Stimulated activated CD4-positive, alpha-beta T cell treated with anti-CD3 and anti-CD28 coated beads, Interleukin-2, amount 100 ng/mL, for 4 hours (primary cell): ENCODE measurements at places on chromosomes 4 and X.

DNA sequence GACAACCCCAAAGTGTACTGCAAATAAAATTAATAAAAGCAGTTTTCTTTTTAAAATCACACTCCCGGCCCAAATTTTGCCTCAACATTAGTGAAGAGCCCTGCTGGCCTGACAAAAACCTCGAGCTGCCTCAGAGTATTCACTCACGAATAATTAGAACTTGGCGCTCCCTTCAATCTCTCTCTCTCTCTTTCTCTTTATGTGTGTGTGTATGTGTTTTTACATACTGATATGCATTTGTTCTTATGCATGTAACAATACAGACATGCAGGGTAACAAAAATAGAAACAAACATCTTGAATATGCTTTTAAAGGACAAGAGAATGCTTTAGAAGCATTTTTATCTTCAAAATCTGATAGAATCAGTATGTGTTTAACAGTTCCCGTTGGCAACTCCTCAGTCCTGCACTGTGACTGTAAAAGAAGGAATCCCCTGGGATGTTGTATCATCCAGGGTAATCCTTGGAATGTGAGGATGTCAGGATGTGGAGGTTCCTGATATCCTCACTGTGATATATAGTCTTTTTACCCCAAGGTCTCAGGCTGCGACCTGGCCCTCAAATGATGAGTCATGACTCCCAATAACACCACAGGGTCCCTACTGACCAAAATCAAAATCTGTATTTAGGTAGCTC, 53.0 kb downstream of the PTCHD1 start:
- DNase-seq: no peak

DNA sequence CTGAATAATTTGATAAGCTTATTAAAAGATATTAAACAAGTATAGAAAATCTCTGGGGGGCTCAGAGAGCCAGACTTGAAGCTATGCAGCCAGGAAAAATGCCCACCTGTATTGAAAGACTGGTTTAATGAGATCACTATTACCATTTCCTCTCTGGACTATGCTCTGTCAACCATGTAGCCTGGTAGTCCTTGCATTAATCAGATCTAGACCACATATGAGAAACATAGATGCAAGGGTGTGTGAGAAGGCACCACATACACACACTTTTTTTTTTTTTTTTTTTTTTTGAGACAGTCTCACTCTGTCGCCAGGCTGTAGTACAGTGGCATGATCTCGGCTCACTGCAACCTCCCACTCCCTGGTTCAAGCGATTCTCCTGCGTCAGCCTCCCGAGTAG, 75.9 kb upstream of the ATP8A1 start:
- DNase-seq: no peak

DNA sequence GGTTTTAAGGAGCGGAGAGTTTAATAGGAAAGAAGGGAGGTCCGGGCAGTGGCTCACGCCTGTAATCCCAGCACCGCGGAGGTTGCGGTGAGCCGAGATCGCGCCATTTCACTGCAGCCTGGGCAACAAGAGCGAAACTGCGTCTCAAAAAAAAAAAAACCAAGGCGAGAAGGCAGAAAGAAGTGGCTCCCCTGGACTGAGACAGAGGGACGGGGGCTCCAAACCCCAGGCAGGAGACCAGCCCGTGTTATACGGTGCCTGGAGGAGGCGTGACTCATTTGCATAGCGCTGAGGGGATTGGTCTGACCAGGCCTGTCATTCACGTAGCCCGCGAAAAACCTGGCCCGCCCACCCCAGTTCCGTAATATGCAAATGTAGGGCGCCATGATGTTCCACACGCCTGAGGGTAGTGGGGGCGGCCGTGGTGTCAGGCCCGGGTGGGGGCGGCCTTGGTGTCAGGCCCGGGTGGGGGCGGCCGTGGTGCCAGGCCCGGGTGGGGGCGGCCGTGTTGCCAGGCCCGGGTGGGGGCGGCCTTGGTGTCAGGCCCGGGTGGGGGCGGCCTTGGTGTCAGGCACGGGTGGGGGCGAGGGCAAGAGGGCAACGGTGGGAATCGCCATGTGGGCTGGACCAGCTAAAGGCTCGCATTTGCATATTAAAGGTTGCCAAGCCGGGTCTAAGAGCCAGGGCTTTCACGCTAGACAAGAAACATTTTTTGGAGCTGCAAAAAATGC, 2.1 kb downstream of the PLCXD1 start:
- DNase-seq: peak; percentile 90

DNA sequence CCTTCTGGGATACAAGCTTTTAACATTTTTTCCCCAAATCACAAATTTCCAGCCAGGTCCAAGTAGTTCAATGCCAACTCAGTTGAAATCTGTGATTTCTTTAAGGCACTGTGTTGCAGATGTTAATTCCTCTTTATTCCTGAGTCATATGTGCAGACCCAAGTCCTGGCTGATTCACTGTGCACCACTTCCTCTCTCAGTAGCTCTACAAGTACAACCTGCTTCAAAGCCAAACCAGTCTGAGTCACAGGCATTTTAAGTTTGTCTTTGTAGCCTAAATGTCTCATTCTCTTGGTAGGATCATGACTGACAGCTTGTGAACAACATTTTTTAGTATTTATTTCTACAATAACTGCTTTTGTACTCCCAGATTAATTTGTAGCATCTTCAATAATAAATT, 165.6 kb upstream of the S100G start:
- DNase-seq: peak; percentile 33

GRCh38 chrX:68827848-68828624, 785 bp upstream of the EFNB1 start:
- peak; percentile 64 for DNase-seq

GRCh38 chrX:47091149-47091775, 13.0 kb downstream of the RGN start:
- DNase-seq: no peak

DNA sequence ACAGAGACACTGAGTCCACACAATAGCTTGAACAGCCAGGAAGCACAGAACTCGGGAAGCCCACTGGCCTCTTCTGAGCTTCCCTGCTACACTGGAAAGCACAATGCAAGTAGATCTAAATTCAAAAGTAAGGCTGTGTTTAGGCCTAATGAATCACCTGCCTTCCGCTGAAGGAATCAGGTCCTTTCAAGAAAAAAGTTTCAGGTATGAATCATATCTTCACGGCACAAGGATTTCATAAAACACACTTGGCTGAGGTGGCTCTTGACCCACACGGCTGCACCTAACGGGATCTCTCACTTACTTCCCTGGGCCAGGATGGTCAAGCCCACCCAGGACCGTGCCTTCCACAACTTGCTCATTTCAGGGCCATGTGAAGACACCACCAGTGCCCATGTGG, 59.3 kb downstream of the IRF2 start:
- DNase-seq: no peak

DNA sequence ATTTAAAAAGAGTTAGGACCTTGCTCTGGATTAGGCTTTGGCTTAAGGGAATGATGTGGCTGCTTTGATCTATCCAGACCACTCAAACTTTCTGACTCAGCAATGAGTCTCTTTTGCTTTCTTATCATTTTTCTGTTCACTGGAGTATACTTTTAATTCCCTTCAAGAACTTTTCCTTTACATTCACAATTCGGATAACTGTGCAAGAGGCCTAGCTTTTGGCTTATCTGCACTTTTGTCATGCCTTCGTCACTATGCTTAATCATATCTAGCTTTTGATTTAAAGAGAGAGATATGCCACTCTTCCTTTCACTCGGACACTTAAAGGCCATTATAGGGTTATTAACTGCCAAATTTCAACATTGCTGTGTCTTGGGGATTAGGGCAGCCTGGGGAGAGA, 147.9 kb downstream of the DCHS2 start:
- DNase-seq: no peak

DNA sequence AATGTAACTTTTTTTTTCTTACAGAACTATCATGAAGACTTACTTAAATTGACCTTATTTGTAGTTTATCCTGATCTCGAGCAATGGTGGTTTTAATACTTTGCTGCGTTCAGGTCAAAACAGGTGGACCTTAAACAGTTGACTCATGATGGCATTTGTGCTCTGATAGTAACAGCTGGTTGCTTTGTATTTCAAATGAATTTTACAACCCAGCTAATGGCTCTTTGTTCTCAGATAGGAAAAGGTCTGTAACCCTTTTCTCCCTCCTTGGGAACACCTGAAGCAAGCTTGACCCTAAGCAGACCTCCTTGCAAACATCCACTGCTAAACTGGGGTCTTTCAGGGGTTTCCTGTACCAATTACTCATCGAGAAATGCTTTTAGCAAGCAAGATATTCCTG, 79.2 kb downstream of the F11 start:
- no peak for DNase-seq

DNA sequence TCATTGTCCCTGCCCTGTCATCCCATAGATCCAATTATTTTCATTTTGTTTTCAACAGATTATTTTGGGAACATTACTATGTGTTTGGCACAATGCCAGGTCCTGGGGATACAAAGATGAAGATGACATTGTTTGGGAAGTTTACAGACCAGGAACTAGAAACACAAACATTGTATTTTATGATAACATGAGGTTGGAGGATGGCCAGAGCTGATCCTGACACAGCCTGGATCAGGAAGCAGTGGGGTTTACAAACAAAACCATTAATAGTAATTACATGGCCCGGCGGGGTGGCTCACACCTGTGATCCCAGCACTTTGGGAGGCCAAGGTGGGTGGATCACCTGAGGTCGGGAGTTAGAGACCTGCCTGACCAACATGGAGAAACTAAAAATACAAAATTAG, 29.9 kb downstream of the CLRN2 start:
- no peak for DNase-seq

DNA sequence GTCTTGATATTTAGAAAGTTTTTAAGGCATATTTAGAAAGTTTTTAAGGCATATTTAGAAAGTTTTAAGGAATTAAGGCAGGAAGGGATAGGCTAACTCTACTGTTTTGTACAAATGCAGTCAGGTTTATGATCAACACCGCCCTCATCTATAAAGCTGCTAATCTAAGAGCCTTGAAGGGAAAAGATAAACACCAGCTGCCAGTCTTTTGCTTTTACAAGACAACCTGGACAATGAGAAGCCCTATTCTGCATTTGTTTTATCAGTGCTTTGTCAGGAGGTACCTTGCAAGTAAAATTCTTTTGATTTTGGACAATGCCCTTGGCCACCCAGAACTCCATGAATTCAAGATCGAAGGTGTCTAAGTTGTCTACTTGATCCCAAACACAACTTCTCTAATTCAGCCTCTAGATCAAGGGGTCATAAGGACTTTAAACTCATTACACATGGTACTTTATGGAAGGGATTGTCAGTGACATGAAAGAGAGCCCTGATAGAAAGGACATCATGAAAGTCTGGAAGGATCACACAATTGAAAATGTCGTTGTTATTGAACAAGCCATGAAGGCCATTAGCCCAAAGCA, 39.8 kb downstream of the IL15 start:
- no peak for DNase-seq

DNA sequence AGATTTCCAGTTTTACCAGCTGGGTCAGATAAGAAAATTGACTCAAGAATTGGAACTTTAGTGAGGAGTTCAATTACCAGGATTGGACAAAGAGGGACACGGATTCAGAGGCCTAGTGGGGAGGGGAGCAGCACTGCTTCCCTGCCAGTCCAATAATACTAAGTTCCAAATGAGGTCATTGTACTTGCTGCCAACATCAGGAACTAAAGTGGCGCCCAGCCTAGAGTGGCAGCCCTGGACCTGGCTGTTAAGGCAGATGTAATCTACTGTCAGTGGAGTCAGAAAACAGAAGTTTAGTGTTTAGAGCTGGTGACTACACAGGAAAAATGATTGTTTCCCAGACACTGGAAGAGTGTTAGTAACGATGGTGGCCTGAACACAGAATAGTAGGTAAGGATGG, 42.7 kb upstream of the RAPGEF2 start:
- no peak for DNase-seq

DNA sequence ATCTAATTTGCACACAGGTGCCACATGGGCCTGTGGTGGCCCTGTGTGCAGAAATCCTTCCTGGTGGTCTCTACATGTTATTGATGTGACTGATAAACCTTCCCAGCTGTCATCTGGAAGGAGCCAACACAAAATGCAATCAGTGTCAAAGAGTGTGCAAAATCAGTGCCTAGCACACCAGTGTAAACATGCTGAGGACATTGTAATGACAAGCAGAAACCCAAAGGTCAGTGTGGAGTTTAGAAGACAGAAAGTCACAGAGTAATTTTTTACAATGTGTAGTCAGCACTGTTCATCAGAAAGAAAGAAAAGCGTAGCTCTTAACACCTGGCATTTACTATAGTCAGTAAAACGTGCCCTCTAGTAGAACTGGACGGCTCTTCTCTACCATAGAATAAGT, 50.3 kb downstream of the PHKA2 start:
- DNase-seq: no peak

DNA sequence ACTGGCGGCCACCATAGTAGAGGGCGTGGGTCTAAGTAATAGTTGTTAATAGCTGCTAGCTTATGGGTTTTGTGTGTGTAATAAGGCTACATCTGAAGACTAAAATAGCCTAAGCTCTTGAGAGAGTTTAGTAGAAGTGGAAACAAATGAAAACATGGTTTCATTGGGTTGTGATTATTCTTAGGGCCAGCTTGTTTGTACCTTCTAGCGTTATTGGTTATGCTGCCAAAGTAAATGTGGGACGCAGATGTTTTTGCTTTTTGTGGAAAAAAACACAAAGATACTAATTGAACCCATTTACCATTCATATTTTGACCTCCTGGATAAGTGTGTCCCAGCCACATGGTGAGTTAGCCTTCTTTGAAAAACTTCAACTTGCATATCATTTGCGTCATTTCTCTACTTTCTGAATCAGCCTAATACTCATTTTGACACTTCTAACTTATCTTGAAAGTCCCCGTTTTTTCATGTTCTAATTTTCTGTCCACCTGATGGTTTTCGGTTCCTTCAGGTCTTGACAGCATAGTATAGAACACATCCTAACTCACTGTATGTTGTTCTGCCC, 305.3 kb downstream of the FRMPD4 start:
- DNase-seq: no peak

DNA sequence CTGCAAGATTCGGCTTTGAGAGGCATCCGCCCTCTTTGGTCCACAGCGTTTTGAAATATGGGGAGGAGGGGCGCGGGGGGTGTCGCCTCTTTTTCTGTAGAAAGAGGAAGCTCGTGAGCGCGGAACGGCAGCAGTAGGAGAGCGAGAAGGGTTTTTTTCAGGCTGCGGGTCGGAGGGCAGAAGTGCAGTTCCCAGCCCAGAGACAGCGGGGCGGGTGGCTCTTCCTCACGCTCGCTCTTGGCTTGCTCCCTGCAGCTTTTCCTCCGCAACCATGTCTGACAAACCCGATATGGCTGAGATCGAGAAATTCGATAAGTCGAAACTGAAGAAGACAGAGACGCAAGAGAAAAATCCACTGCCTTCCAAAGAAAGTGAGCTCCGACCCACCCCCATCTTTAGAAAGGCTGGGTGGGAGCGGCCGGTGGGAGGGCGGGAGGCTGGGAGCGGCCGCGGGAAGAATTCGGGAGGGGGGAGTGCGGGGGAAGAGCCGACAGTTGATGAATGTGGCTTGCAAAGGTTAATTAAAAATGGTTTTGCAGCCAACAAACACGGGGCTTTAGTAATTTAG, 1.2 kb downstream of the TMSB4X start:
- no peak for DNase-seq

- DNase-seq: no peak
These were observed 23.2 kb upstream of the PIGA start for GRCh38 chrX:15358533-15358932.
